ENCODE measurements at places on chromosomes 4 and X. TPM values are rescaled to one million over a fixed set of nuclear protein-coding genes. Genes with fewer than 3 reads are reported as not detected.

GRCh38 chr4:86500527-86500926 is 93.6 kb upstream of the PTPN13 start:
- H3K27me3 ChIP-seq, result no peaks in the 10 kb centered on the region
- H3K4me1 ChIP-seq, result peaks cover 19% of the 10 kb centered on the region
- no peak overlapping the region for H3K4me3 ChIP-seq
- no peaks in the 10 kb centered on the region for H3K36me3 ChIP-seq
- no peak for DNase-seq
- no peak overlapping the region for H3K27ac ChIP-seq

- no peaks in the 10 kb centered on the region for H3K36me3 ChIP-seq
- peaks cover 8% of the 10 kb centered on the region for H3K4me1 ChIP-seq
- no peaks in the 10 kb centered on the region for H3K27me3 ChIP-seq
- no peak overlapping the region for H3K4me3 ChIP-seq
- no peak overlapping the region for H3K27ac ChIP-seq
Measured at GRCh38 chr4:124804041-124804440, 91.5 kb upstream of the ANKRD50 start.

GRCh38 chrX:43728002-43728401 is 71.9 kb downstream of the MAOA start:
- H3K27ac ChIP-seq, result no peak overlapping the region
- H3K27me3 ChIP-seq, result no peaks in the 10 kb centered on the region
- no peaks in the 10 kb centered on the region for H3K4me1 ChIP-seq
- DNase-seq, result no peak
- no peak overlapping the region for H3K4me3 ChIP-seq
- H3K36me3 ChIP-seq, result peaks cover 2% of the 10 kb centered on the region

GRCh38 chr4:38531141-38531727 is 132.8 kb upstream of the KLF3 start:
- H3K27me3 ChIP-seq, result no peaks in the 10 kb centered on the region
- H3K36me3 ChIP-seq, result no peaks in the 10 kb centered on the region
- DNase-seq, result no peak
- no peak overlapping the region for H3K27ac ChIP-seq
- peaks cover 28% of the 10 kb centered on the region for H3K4me1 ChIP-seq

DNA sequence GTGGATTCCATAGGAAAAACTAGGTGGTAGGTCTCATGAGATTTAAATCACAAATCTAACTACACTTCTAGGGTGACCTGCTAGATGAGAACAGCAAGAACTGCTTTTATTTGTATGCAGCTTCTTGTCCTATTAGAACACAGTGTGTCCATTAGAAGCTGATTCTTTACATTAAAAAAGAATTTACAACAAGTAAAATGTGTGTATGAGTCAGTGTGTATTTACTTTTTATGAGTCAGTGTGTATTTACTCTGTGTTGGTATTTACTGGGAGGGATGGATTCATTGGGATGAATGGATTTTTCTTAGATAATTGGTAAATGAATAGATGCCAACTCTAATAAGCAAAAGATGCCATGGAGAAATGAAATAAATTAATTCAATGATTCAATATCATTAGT is 40.6 kb upstream of the XPNPEP2 start:
- no peak overlapping the region for H3K27ac ChIP-seq
- H3K4me3 ChIP-seq, result no peak overlapping the region
- no peaks in the 10 kb centered on the region for H3K27me3 ChIP-seq
- H3K36me3 ChIP-seq, result no peaks in the 10 kb centered on the region
- no peaks in the 10 kb centered on the region for H3K4me1 ChIP-seq

DNA sequence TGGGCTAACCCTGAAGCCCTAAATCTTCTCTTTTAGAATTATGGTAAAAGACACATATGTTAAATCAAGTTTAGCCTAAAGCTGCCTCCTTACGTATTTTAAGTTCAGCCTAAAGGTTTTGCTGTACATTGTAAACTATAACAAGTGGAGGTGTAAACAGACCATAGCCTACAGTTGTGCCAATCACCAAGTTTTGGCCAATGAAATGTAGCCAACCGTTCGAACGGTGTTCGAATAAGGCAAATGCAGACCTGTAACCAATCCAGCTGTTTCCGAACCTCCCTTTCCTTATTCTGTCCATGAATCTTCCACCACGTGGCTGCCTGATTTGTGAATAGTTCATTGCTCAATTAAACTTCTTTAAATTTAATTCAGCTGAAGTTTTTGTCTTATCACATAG is 52.1 kb upstream of the TBC1D9 start:
- H3K27ac ChIP-seq, result no peak overlapping the region
- no peak overlapping the region for H3K4me3 ChIP-seq
- peaks cover 5% of the 10 kb centered on the region for H3K27me3 ChIP-seq
- no peaks in the 10 kb centered on the region for H3K4me1 ChIP-seq

GRCh38 chr4:90082449-90082848 is 44.7 kb upstream of the CCSER1 start:
- H3K4me1 ChIP-seq, result peaks cover 38% of the 10 kb centered on the region
- H3K27me3 ChIP-seq, result no peaks in the 10 kb centered on the region
- H3K27ac ChIP-seq, result no peak overlapping the region
- no peaks in the 10 kb centered on the region for H3K36me3 ChIP-seq
- no peak for DNase-seq

STOX2 gene
- 26.7 TPM for total RNA-seq

SGMS2 gene
- total RNA-seq, result 1.6 TPM

Measured in neural crest cell (in vitro differentiated cells).